ENCODE measurements at places on chromosomes 11 and 22.
A peak's percentile ranks its signal among the peaks of the same experiment; 100 is the strongest.

GRCh38 chr22:28799606-28800307, 612 bp downstream of the XBP1 start:
- DNase-seq: no peak

DNA sequence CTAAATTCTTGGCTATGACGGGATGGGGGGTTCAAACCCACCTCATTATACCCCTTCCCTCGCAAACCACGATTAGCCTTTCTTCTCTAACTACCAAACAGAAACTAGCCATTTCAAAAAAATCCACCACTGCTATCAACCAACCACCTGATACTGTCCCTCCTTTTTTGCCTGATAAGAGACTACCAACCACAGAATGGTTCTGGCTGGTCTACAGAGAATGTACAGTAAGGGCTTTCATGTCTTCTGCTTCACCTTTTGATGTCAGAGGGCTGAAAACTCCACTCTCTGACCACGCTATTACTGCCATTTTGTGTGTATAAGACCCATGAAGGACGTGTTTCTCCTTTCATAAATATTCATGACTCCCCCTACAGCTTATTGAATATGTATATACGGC, 19.1 kb downstream of the RIC3 start:
- no peak for DNase-seq

DNA sequence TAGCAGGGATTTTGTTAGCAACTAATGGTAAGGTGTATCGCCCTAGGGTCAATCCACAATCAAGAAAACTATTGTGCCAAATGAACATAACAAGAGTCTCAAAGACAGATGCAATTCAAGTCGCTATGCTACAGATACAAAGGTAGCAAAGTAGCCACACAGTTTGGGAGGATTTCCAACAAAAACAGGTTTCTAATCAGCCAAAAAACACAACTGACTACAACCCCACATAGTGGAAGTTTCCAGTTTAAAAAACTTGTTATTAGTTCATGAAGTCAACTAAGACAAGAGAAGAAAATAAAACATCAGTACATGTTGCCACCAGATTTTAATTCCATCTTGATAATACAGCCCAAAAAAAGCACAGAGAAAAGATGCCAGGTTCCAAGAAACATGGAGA, 38.0 kb downstream of the MYH9 start:
- DNase-seq: no peak

GRCh38 chr11:14443638-14444037, 56.0 kb downstream of the COPB1 start:
- no peak for DNase-seq

DNA sequence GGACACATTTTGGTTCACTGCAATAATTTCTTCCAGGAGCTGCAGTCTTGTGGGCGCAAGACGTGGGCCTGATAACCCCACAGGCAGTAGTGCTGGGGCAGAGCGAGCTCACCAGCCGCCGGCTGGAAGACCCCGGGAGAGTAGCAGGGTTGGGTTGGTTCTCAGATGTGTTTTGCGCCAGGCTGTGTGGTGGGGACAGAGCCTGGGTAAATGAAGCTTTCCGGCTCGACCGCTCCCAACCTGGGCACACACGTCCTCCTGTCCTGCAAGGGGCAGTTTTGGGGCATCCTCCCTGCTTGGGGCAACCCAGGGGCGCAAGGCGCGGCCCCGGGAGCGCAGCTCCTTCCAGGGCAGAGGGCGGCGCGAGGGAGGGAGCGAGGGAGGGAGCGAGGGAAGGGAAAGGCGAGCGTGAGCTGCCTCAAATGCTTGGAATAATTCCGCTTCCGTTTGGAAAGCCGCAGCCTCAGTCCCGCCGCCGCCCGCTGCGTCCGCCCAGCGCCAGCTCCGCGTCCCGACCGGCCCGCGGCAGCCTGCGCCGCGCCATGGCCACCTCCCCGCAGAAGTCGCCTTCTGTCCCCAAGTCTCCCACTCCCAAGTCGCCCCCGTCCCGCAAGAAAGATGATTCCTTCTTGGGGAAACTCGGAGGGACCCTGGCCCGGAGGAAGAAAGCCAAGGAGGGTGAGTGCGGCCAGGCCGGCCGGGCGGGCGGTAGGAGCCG, at the start of gene PARVA:
Gene PARVA (plus strand): TSS at position 466 of the 718 bp plus-strand sequence. CDS start 77 bp downstream, at position 543.
- no peak for DNase-seq

GRCh38 chr11:44572884-44573283, 7.4 kb downstream of the CD82 start:
- DNase-seq: no peak

DNA sequence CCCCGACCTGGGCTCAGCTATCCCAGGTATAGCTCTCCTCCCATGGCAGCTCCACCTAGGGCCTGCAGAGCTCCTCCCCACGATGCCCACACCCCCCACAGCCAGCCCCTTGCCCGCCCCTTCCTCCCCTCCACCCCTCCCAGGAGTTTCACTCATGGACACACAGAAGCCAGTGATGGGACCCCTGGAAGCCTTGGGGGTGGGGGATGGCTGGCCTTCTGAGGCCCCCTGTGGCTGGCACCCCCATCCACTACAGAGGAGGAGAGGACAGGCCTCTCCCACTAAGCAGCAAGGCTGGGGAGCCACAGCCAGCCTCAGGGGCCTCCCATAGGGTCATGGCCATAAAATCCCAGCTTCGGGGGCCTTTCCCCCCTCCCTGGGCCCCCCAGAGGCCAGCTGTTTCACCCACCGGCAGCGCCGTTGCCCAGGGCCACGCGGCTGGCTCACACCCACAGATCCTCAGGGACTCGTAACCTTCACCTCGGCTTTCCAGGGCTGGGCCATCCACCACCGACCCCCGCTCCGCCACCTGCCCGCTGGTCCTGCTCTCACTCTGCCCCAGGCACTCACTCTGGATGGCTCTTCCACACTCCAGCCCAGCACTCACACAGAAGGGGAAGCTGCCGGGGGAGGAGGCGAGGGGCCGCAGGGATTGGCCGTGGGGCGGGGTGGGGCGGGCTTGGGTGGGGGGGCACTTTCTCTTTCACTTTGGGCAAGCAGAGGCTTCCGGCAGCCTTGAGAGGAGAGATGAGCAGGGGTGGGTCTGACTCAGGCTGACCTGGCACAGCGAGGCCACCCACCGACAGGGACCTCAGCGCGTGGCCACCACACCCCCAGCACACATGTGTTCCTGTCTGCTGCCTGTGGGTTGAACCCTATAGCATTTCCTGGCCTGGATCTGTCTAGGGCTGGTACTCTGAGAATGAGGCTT, 2.2 kb downstream of the SLC25A22 start:
- peak; percentile 67 for DNase-seq

GRCh38 chr22:25658633-25659032, 83.4 kb upstream of the MYO18B start:
- no peak for DNase-seq

GRCh38 chr11:38384568-38384967, 1786.5 kb upstream of the RAG2 start:
- DNase-seq: no peak

DNA sequence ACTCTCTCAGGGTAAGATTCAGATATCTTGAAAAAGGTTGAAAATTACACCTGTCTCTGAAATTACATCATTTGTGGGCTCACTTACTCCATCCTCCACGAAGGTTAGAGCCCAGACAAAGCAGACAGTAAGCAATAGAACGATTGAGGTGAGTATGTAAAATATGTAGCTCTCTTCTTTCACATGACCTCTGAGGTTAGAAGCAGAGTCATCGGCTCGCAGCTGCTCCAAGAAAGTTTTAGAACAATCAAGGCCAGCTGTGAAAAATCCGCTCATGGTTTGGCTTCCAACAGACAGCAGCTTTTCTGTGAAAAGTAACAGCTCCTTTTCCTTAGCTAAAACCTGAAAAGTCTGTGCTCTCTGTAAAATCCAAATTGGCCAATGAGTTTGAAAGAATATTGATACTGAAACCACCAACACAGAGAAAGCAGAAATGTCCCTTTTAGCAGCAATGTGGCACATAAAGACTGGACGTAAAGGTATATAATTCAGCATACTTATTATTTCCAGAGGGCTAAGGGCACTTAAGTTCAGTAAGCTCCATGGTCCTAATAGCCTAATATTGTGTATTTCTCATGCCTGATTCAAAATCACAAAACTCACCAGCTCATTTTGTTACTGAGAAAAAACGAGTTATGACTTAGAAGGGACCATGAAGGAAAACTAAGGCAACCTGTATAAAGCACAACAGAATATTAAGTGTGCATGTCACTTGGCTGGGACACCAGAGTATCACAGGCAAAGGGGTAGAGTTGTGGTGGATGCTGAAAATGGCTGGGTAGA, 78.2 kb downstream of the FAM76B start:
- DNase-seq: no peak

Measured in stimulated activated CD4-positive, alpha-beta T cell treated with anti-CD3 and anti-CD28 coated beads, Interleukin-12 subunit alpha, Interleukin-12 subunit beta, amount 100 ng/mL, for 24 hours (primary cell).